GOT3 (cell line): ENCODE measurements at places on chromosomes 11 and 22.

DNA sequence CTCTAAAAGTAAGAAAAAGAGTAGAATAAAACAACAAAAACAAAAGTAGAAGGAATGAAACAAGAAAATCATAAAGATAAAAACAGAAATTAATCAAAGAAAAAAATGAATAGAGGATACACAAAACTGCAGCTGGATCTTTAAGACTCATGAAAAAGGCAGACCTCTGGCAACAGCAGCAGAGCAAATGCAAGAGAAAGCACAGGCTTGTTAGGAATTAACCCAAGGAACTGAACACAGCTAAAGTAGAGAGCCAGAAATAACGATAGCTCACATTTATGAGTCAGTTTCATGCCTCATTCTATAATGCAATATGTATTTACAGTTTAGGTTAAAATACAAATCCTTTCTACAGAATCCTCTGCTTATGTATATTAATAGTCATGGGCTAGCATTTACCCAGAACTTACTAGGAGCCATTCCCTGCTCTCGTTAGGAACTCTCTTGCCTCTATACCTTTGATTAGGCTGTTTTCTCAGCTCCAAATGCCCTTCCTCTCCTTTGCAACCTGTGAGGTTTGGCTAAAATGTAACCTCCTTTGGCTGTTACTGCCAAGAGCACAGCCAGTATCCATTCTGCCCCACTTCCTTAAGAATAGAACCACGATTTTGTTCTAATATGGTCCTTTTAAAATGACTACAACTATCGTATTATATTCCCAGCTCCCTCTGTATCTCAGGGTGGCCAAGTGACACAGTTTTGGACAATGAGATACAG, 38.3 kb upstream of the NFAM1 start:
- DNase-seq: no peak

DNA sequence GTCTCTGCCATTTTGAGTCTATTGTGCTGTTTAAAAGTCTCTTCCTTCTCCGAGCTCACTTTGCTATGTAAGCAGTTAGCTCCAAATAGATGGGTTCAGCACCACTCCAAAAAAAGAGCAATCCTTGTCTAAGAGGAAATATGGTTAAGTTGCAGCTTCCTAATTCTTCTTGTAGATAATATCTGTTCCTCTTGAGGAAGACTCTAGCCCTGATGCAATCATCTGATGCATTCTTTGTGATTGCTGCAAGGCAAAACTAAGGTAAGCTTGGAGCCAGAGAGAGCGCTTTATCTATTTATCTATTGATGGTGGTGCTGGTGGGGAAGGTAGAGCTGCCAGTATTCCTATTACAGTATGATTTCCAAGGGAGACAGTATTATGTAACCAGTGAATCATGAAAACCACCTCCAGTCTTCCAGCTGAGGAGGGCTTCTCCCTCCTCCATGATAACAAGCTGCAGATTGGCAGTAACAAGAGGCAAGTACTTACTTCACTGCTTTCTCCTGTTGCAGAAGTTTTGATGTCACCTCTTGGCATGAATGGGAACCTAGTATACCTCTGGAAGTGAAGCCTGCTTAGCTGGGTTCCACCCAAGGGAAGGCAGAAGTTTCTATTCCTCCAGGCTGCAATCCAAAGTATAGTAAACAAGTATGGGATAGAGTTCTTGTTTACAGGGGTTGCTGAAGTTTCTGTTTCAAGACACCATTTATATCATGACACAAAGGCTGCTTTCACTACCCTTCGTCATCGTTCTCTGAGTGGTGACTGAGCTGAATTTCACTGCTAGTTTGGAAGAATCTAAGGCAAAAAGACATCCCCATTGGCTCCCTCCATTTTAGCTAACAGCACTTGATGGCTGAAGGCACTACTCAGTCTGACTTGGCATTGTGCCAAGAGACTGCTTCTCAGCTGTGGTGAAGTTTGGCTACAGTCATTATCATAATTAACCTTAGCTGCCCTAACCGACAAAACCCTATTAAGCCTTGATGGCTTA, 49.7 kb downstream of the FDX1 start:
- no peak for DNase-seq

DNA sequence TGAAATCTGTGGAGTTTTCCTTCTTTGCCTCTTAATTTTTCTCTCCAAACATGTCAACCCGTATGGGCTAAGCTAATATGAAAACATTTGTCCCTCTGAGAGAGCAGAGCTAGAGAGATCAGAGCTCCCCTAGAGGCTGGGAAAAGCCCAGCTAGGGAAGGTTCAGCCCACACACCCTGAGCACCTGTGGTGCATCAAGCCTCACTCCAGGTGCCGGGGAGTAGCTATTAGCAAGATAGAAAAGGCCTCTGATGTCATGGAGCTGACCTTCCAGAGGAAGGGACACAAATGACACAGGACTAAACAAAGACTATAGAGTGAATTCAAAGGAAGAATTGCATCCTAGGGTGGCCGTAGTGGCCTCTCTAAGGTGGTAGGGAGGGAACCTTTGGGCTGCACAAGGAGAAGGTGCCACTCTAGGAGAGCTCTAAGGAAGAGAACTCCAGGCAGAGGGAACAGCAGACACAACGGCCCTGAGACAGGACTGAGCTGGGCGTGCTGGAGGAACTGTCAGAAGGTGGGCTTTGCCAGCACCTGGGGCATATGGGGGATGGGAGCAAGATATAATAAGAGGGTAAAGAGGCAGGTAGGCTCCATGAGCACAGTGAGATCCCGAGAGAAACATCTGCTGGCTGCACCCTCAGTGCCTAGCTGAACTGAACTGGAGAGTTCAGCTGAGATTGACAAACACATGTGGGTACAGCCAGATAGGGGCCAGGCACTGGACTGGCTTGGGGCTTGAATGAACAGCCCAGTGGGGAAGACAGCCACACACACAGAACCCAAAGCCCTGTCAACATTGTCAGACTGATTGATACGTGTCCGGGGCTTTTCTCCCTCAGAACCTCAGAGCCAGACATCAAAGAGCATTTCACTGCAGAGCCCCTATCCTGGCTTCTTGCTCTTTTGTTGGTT, 65.5 kb upstream of the DRD2 start:
- DNase-seq: no peak

DNA sequence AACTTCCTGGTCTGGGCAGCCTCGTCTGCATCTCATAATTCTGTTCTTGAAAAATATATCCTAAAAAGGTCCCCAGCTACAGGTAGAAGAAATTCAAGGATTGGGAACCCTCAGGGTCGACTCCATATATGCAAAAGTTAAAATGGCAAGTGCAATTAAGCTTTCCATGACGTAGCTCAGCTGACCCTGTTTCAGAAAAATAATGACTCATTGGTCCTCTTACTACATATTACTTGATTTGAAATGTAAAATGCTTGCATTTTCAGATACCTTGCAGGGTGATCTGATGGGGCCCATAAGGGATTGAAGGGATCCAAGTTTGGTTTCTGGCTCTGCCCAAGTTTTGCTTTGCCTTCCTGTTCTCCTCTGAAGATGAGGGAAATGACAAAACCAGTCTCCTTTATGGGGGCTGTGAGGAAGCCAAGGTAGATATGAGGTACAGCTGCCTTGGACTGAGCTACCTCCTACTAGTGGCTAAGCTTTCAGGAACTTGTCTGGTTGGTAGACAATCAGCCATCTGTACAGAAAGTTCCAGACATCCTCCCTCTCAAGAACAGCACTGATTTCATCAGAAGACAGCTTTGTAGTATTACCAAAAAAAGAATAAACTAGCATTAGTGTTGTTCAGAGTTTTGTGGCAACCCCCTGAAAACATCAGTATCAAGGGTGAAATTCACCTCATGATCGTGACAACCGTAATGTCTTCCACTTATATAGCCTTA, 177.3 kb downstream of the DBX1 start:
- no peak for DNase-seq

DNA sequence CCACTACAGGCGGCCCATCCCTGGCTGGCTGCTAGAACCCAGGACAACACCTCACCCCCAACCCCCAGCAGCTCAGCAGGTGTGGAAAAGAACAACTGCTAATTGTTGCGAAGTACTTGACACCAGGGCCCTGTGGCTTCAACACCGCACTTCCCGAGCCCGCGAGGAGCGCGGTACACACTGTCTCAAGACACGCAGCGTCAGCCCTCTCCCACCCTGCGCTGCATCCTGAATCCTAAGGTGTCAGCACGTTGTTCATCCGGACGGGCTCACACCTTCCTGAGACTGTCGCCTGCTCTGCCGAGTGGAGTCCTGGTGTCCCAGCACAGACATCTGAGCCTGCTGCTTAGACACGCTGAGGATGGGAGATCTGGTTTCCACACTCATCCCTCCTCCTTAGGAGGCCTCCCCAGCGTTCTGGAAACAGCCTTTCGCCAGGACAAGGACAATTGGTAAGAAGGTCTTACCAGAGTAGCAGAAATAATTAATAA, 1336.2 kb downstream of the BRD1 start:
- no peak for DNase-seq

GRCh38 chr22:44627521-44628139, 74.4 kb upstream of the PRR5 start:
- DNase-seq: no peak

DNA sequence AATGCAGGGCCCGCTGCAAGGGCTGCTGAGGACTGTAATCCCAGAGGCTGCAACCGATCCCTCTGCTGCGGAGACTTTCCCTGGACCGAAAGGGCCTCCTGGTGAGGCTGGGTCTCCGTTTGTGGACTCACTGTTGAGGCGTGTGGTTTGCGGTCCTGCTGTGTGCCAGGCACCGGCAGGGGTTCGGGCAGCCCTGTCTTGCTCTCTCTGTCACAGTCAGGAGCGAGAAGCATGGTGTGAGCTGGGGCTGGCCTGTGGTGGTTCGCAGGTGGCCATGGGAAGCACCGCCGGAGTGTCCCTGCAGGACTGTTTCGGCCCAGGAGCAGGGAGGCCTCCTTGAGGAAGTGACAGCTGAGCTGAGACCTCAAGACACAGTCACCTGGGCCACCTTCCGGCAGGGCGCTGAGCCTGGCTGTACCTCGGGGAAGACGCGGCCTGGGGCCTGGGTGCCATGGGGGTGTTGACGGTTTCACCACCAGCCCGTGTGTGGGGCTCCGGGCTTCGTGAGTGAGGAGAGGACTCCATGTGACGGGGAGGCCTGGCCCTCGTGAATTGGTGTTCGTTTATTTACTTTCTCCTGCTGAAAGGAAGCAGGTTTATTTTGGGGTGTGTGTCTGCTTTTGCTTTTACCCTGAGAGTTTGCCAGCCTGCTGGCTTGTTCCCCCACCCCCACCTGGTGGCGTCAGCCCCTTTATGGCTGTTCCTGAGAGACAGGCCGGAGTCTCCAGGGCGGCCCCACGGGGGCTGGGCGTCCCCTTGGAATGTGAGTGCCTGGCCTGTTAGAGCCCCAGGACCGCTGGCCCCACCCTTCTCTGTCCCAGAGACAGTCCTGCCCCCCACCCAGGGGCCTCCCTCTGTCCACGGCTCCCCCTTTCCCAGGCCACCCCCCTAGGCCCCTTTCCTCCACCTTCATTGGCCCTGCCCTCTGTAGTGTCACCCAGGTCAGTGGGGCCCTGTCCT, 122.5 kb downstream of the KCNQ1OT1 start:
- no peak for DNase-seq

GRCh38 chr11:17405232-17406005, 17.0 kb upstream of the KCNJ11 start:
- no peak for DNase-seq

DNA sequence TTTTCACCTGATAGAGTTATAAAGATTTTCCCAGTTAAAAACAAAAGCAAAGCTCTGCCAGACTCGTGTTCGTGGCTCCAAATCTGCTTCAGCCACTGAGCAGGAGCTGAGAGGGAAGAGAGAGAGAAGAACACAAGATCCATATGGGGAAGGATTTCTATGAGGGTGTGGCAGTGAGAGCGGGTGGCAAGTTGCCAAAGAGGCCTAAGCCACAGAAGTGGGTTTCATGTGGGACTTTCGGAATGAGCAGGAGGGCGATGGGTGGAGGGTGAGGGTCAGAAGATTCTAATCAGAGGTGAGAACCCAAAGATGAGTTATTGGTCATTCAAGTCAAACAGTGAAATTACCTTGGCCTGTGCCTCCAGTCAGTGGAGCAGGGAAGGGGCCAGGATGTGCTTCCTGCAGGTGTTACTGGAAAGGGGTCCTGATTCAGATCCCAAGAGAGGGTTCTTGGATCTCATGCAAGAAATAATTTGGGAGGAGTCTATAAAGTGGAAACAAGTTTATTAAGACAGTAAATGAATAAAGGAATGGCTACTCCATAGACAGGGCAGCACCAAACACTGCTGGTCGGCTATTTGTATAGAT, 40.5 kb upstream of the TOP3B start:
- DNase-seq: no peak

GRCh38 chr22:35960854-35961253, 67.8 kb downstream of the RBFOX2 start:
- no peak for DNase-seq

DNA sequence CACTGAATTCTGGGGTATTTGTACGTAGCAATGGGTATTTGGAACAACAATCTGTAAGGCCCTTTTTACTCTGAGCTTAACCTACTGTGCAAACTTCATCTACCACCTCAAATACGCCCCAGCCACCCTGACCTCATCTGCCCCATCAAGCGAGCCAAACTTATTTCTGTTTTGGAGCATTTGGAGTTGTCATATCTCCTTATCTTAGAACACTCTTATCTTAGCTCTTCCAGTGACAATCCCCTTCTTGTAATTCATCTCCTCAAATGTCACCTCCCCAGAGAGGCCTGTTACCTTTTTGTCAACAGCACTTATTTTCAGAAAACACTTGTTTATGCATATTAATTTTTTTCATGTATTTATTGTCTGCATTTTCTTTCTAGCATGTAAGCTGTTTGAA, 4.7 kb upstream of the MSANTD2 start:
- DNase-seq: no peak

DNA sequence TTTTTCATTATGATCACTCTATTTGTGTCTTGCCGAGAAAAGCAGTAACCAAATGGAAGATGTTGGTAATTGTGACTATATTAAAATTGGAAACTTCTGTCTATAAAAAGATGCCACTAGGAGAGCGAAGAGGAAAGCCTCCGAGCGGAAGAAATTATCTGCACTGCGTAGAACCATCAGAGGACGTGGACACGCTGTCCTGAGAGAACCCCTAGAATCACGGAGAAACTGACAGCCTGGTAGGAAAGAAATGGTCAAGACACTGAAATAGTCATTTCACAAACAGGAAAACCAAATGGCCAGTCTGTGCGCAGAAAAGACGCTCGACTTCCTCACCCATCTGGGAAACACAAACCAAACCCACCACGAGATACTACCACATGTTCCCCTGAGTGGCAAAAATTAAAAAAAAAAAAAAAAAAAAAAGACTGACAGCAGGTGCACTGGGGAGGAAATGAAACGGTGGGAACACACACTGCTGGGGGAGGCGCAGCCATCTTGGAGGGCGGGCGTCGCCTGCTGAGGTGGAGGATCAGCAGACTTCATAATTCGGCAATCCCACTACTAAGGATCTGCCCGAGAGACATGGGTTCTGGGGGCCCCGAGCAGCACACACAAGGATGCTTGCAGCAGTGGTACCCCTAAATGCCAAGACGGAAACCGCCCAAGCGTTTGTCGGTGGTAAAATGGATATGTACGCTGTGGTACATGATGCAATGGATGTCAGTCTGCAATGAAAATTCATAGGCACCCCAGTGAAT, 21.3 kb downstream of the IFITM10 start:
- no peak for DNase-seq

DNA sequence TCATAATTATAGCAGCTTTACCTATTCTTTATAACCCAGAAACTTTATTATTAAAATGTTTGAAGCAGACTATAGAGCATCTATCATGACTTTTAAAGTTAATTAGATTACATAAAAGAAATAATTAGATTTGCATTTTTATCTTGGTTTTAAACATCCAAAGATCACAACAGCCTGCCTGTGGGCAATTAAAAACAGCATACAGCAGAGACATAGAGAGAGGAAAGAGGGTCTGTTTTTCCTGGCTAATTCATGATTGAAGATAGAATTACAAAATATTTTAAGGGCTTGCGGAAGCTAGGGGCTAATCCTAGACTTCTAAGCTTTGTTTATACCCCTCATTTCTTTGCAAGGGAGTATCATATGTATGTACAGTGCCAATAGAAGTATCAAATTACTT, 178.1 kb downstream of the SOX6 start:
- DNase-seq: no peak
